T-cell (primary cell): ENCODE measurements at places on chromosomes 5 and 9. TPM values are rescaled to one million over a fixed set of nuclear protein-coding genes. Genes with fewer than 3 reads are reported as not detected.

The FBN2 gene
- total RNA-seq, result not detected

The SPATA31C1 gene
- total RNA-seq, result not detected

The FOXD4L5 gene
- not detected for total RNA-seq

The FAM153A gene
- total RNA-seq, result 82.9 TPM

The GCNT4 gene
- total RNA-seq, result 7.1 TPM

The FKTN gene
- total RNA-seq, result 12.5 TPM

The PCBD2 gene
- total RNA-seq, result 15.0 TPM

The DRD1 gene
- total RNA-seq, result not detected

The TAF11L5 gene
- not detected for total RNA-seq

The SLC2A6 gene
- 4.3 TPM for total RNA-seq

The ZNF454 gene
- total RNA-seq, result 0.23 TPM

The ROPN1L gene
- 0.61 TPM for total RNA-seq

The EIF4E1B gene
- total RNA-seq, result not detected

The PANK3 gene
- total RNA-seq, result 37.7 TPM

The C6 gene
- total RNA-seq, result not detected

The CDH9 gene
- total RNA-seq, result 0.13 TPM

The OBP2B gene
- not detected for total RNA-seq

The CHSY3 gene
- not detected for total RNA-seq

The COQ4 gene
- total RNA-seq, result 32.2 TPM

The EDIL3 gene
- total RNA-seq, result 0.07 TPM

The TIMD4 gene
- 7.7 TPM for total RNA-seq

The WNT8A gene
- not detected for total RNA-seq

The PCDHB9 gene
- total RNA-seq, result 0.26 TPM

The GCNT1 gene
- total RNA-seq, result 3.9 TPM

The TYRP1 gene
- total RNA-seq, result not detected

The PTGER4 gene
- total RNA-seq, result 57.3 TPM

The HMGCS1 gene
- total RNA-seq, result 48.2 TPM

The ECSCR gene
- total RNA-seq, result not detected

The FRMD3 gene
- total RNA-seq, result 0.53 TPM

The GRIN1 gene
- total RNA-seq, result not detected

The IFNB1 gene
- not detected for total RNA-seq

The CLINT1 gene
- 61.1 TPM for total RNA-seq

The ODF2 gene
- 34.8 TPM for total RNA-seq

The PCDHGA9 gene
- total RNA-seq, result 0.26 TPM

The CD274 gene
- 6.6 TPM for total RNA-seq

The PCDHA9 gene
- not detected for total RNA-seq

The CDX1 gene
- not detected for total RNA-seq

The SOX30 gene
- total RNA-seq, result not detected

The SLC27A6 gene
- total RNA-seq, result not detected

The JADE2 gene
- 256 TPM for total RNA-seq

The TMOD1 gene
- total RNA-seq, result 1.7 TPM

The CCDC192 gene
- not detected for total RNA-seq

The PCDHA3 gene
- not detected for total RNA-seq

The FOXD4 gene
- 0.16 TPM for total RNA-seq

The C9orf153 gene
- total RNA-seq, result 0.90 TPM

The TAF11L10 gene
- not detected for total RNA-seq

The RNF183 gene
- total RNA-seq, result not detected

The GDNF gene
- total RNA-seq, result not detected

The SLC4A9 gene
- total RNA-seq, result not detected

The SLC6A7 gene
- total RNA-seq, result not detected

The CCL19 gene
- total RNA-seq, result not detected

The SLC45A2 gene
- not detected for total RNA-seq

The PCDHB7 gene
- total RNA-seq, result not detected
